Hypothalamus (tissue), 51 donors: ENCODE measurements at places on chromosomes 5 and 9.

- DNase-seq = no peak
Observed at GRCh38 chr5:150562832-150563231, 54.9 kb downstream of the NDST1 start.

DNA sequence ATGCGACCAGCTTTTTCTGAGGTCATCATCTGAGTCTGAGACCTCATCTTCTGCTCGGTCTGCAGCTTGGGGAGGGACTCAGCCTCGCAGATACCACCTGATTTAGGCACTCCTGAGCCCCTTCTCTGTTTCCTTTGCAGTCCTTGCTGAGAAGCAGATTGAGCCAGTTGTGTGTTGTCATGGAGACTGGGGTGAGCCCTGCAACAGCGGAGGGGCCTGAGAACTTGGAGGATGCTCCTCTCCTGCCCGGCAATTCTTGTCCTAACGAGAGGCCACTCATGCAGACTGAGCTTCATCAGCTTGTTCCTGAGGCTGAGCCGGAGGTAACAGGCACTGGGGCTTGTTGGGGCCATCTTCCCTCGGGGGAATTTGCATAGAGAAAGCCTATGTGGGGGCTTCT, 19.2 kb downstream of the TEX53 start:
- no peak for DNase-seq

DNA sequence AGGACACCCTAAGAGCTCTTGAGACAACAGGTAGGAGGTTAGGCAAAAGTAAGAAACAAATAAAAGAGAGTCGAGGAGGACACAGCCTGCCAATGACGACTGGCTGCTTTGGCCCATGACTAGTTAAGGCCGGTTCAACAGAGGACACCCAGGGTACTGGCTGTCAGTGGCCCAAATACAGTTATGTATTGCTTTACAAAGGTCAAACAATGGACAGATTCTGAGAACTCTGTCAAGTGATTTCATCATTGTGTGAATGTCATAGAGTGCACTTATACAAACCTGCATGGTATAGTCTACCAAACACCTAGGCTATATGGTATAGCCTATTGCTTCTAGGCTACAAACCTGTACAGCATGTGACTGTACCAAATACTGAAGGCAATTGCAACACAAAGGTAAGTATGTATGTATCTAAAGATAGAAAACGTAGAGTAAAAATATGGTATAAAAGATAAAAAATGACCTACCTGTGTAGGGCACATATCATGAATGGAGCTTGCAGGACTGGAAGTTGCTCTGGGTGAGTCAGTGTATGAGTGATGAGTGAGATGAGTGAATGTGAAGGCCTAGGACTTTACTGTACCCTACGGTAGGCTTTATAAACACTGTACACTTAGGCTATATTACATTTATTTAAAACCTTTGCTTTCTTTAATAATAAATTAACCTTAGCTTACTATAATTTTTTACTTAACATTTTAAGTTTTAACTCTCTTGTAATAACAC, 6.5 kb upstream of the FAM81B start:
- DNase-seq = no peak

DNA sequence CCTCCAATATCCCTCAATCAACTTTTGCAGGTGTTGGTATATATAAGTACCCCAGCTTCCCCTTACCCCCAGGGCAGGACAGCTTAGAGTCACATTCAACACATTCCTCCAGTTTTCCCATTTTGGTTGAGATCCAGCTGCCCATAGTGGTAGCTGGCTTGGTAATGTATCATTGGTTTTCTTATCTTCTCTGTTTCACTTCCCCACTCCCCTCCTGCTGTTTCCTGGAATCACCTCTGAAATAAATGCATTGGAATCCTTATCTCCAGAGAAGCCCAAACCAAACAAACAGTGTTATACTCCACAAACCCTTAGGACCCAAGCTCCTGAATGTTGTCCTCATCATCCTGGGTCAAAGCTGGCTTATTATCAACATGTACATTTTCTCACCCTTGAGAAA, 184.8 kb downstream of the TMEM38B start:
- no peak for DNase-seq

GRCh38 chr5:67644221-67644920, 447.8 kb upstream of the CD180 start:
- DNase-seq = no peak

GRCh38 chr9:133027134-133027533, 3.7 kb upstream of the GTF3C5 start:
- DNase-seq = no peak

GRCh38 chr9:120783602-120784047, 9.6 kb downstream of the FBXW2 start:
- no peak for DNase-seq

- no peak for DNase-seq
Observed at GRCh38 chr5:85357309-85357708, 972.6 kb upstream of the EDIL3 start.

- no peak for DNase-seq
Observed at GRCh38 chr9:84111726-84112125, 131.1 kb downstream of the RMI1 start.

DNA sequence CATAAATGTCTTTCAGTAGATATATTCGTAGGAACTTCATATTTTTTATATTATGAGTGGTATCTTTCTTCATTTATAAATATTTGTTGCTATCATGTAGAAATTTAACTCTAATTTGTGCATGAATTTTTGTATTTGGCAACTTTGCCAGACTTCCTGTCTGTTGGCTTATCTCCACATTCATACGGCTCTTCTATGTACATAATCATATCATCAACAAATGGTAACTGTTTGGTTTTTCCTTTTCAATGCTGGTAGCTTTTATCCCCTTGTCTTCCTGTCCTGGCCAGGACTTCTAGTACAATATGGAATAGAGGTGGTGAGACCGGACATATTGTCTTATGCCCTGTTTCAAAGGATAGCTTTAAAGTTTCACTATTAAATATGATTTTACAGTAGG, 132.3 kb upstream of the COL5A1 start:
- DNase-seq = no peak

GRCh38 chr9:19510907-19511306, 102.1 kb downstream of the ACER2 start:
- no peak for DNase-seq

GRCh38 chr5:10789021-10789420, 28.0 kb upstream of the DAP start:
- no peak for DNase-seq

DNA sequence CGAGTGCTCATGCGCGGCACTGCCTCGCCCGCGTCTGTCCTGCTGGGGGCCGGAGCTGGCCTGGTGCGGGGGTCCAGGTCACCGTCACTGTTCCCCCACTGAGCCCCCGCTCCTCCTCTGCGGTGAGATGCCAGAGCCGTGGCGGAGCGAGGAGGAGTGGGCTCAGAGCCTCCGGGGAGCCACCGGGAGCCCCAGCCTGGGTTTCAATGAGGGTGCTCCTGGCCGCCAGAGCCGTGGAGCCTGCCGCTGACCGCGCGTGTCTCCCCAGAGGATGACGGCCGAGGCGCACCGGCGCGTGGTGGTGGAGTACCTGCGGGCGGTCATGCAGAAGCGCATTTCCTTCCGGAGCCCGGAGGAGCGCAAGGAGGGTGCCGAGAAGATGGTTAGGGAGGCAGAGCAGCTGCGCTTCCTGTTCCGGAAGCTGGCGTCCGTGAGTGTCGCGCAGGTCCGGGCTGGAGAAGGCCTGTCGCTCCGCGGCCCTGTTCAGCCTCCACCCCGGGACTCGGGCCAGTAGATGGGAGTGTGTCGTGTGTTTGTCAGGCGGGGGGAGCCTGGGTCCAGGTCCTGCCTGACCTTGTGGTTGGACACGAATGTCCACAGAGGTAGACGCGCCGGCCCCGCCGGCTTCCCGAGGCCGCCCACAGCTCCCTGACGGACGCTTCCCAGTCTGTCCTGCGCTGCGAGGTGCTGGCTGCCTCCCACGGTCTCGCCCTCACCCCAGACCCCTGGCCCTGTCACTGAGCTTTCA, 22.0 kb downstream of the EXOC3 start:
- no peak for DNase-seq

DNA sequence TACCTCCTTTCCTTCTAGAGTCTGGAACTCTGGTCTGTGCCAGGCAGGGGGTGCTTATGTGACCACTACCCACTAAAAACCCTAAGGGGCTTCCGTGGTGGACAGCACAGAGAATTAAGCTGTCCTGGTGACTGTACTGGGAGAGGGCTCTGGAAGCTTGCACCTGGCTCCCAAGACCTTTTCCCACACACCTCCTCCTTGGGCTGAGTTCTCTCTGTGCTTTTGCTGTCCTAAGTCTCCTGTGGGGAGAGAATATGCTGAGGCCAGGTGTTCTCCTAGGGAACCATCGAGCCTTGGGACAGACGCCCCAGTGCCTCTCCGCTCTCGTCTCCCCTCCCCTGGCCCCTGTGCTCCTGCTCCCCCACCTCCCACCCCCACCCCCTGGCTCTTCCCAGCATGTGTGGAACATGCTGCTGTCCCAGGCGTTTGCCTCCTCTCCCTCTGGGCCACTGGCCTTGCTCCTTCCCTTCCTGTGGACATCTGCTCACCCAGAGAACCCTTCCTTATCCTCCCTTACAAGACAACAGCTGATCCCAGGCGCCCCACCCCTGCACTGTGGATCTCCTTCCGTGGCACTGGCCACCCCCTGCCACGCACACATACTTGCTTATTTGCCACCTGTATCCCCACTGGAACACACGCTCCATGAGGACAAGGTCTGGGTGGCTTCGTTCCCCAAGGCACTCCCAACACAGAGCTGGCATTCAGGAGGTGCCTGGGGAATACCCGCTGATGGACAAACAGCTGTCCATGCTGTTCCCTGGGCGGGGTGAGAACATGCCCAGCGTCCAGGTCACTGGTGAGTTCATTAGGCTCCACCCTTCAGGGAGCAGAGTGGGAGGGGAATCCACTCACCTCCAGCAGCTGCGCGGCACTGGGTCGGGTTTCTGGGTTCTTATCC, 83.0 kb downstream of the STK10 start:
- no peak for DNase-seq

DNA sequence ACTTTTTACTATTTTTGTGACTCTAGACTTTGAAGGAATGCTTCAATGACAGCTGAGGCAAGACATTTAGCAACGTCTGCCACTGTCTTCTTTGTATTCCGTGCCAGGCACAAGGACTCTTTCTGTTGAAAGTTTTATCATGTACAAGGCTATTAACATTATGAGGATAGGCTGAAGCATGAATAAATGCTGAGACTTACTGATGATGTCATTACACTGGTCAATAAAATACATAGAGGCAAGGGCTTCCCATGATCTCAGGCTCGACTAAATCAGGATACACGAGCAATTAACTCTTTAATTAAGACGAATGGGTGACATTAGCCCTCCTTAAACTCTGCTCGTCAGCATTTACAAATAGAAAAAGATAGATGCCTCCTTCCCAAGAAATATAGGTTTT, 1393.3 kb upstream of the WWC1 start:
- no peak for DNase-seq

DNA sequence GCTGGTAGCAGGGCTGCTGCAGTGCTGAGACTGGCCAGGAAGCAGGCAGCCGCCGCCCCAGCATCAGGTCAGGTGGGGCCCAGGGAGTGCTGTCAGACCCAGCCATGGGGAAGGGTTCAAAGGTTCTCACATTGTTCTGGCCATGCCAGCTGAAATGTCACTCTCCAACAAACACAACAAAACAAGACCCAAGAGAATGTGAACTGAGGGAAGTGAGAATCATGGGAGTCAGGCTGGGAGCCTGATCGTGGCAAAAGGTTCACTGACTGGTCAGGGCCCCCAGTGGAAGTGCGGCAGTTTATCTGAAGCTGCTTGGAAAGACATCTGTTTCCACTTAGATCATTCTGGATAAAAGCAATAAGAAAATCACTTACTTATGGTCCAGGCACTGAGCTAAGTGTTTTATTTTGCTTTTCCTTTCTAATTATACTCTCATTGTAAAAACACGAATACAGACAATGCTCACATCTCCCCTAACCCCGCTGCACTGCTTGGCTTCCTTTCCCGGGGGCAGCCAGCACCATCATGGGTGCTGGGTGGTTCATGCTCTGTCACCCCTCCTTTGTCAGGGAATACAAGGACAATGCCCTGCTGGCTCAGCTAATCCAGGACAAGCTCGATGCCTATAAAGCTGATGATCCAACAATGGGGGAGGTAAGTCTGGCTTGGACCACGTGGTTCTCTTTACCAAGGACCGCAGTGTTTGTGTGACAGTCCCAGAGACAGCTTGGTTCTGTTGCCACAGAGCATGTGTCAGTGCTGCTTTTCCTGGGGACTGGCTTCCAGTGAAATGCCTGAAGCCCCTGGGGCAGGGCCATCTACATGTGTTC, 41.9 kb upstream of the CFAP157 start:
- no peak for DNase-seq

GRCh38 chr9:127279717-127280285, 15.2 kb downstream of the GARNL3 start:
- no peak for DNase-seq

GRCh38 chr9:6096821-6097220, 81.4 kb upstream of the RANBP6 start:
- no peak for DNase-seq

GRCh38 chr5:53006911-53007890, 18.0 kb downstream of the ITGA2 start:
- DNase-seq = no peak

DNA sequence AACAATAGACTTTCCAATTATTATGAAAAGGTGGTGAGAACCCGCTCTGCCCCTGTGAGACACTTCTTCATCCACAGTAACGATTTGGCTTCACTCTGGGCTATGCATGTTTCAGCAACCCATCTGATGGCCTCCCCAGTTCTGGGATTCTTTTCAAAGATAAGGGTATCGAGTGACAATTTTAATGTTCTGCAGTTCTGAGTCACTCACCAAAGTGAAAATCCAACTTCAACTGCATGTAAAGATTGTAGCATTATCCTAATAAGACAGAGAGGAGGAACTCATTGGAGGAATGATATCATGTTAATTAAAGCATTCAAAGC, 1078.3 kb upstream of the SEMA6A start:
- DNase-seq = no peak

GRCh38 chr5:161277011-161277410, 269.5 kb downstream of the GABRB2 start:
- DNase-seq = no peak

GRCh38 chr9:77427256-77427927, 220.7 kb downstream of the GNA14 start:
- DNase-seq = no peak

- peak; percentile 47 for DNase-seq
Observed at GRCh38 chr5:142685418-142686209, at the start of gene FGF1. FGF1 (minus strand) TSS chr5:142686090; CDS start chr5:142614127, 71,963 bp downstream.

GRCh38 chr9:12699529-12699928, 6.3 kb downstream of the TYRP1 start:
- DNase-seq = no peak

- no peak for DNase-seq
Observed at GRCh38 chr5:73303148-73304079, 130.4 kb downstream of the TMEM174 start.

GRCh38 chr9:15304632-15305031, 2.4 kb downstream of the TTC39B start:
- no peak for DNase-seq

- no peak for DNase-seq
Observed at GRCh38 chr5:170722316-170722715, 61.2 kb upstream of the GABRP start.

DNA sequence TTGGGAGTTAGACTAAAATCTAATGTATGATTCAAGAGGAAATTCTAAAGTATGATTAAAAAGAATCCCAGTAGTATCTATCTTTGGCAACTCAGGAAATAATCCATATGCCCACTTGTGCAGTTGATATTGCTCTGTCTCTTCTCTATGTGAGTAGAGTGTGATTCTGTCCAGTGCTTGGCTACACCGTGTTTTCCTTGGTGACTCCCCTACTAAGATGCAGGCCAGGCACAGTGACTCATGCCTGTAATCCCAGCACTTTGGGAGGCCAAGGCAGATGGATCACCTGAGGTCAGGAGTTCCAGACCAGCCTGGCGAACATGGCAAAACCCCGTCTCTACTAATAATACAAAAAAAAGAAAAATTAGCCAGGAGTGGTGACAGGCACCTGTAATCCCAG, 495.4 kb downstream of the MAT2B start:
- no peak for DNase-seq

GRCh38 chr5:179266291-179267070, 78.8 kb downstream of the ADAMTS2 start:
- DNase-seq = no peak
